H9 (cell line): ENCODE measurements at places on chromosomes 6 and 20. TPM values are rescaled to one million over a fixed set of nuclear protein-coding genes. Genes with fewer than 3 reads are reported as not detected.

GRCh38 chr6:22362361-22362760 is 65.5 kb upstream of the PRL start:
- H3K4me1 ChIP-seq: peaks cover 7% of the 10 kb centered on the region
- 0 out of 3 replicates have a peak, but pooled peaks cover 5% of the 10 kb centered on the region for H3K36me3 ChIP-seq
- no peaks in the 10 kb centered on the region for H3K27me3 ChIP-seq
- no peak overlapping the region for H3K4me3 ChIP-seq
- no peak for DNase-seq
- no peak overlapping the region for H3K27ac ChIP-seq

Gene FHL5
- not detected in 2 replicates for total RNA-seq

- no peak for DNase-seq
- peaks cover 7% of the 10 kb centered on the region; the same call in 1 of the 2 replicates for H3K36me3 ChIP-seq
- no peaks in the 10 kb centered on the region for H3K27me3 ChIP-seq
- peaks cover 3% of the 10 kb centered on the region; the same call in 1 of the 2 replicates for H3K4me1 ChIP-seq
- no peak overlapping the region for H3K4me3 ChIP-seq
- H3K27ac ChIP-seq: no peak overlapping the region
These were observed 4.9 kb downstream of the SLC17A9 start for GRCh38 chr20:62957136-62958117.

Gene HELZ2
- 27.9 and 29.3 TPM in 2 replicates for total RNA-seq

DNA sequence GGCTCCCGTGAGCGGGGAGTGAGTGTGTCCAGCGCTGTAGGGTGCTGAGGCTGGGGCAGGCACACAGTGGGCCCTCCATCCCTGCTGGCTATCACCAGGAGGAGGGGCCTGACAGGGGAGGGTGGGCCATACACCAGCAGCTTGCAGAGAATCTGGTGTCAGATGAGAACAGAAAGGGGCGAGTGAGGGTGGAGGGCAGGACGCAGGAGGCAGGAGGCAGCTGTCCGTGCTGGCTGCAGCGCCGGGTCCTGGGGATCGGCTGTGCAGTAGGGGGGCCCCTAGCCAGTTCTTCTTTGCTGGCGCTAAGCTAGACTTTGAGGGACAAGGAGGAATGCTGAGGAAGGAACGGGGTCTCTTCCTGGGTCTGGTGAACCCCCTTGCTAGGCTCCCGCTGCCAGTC is 1.6 kb upstream of the CABLES2 start:
- H3K27ac ChIP-seq: no peak overlapping the region
- H3K4me1 ChIP-seq: no peaks in the 10 kb centered on the region
- H3K27me3 ChIP-seq: no peaks in the 10 kb centered on the region
- no peaks in the 10 kb centered on the region for H3K36me3 ChIP-seq
- DNase-seq: no peak
